ENCODE measurements at places on chromosomes 5 and 9.

GRCh38 chr5:43049236-43049635 is 9.1 kb upstream of the ANXA2R start:
- DNase-seq, result no peak

- no peak for DNase-seq
Measured at GRCh38 chr9:123745451-123745850, 184.5 kb downstream of the DENND1A start.

DNA sequence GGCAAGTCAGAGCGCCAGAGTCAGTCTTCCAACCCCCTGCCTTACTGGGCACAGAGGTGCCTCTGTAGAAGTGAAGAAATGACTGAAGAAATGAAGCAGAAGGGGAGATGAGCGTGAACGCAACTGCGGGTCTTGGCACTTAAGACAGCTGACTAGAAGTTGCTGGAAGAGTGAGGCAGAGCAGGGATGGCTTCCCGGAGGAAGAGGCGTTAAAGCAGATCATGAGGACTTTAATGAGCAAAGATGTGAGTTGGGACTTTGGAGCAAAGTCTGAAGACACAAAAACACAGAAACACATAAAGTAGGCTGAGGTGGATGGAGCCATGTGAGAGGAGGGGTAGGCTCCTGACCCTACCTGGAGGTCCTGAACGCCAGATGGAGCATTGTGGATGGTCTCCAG is 7.2 kb downstream of the AQP3 start:
- DNase-seq, result no peak

- no peak for DNase-seq
Measured at GRCh38 chr5:17046320-17046719, 110.2 kb upstream of the MYO10 start.

DNA sequence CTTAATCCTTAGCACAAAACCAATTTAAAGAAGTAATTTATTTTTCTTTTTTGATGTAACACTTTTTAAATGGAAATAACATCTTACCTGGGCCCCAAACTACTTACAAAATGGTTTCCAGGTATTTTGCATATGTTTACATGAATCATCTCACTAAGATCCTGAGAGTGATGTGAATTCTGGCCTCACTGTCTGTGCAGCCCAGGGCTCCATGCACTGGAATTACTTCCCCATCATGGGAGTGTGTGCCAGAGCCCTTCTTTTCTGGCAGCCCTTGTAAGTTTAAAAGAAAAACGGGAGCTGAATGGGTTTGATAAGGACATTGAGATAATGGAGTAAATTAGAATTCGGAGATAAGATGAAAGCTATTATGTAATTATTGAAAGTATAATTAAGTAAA is 12.2 kb upstream of the F2R start:
- no peak for DNase-seq

DNA sequence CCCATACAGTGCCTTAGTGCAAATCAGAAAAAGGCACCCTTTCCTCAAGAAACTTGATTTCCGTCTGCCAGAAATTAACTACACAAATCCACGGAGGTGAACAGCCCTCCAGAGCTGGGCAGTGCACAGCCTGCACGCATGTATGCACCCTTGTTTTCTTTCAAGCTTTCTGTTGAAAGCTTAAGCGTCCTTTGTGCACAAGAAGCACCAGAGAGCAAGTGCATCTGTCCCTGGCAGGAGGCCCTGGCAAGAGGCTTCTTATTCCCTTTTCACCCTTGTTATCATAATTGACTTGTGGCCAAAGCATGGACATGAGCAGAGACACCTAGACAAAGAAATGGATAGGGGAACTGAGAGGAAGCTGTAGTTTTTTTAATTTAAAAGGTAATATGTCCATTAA is 47.4 kb upstream of the ATG10 start:
- no peak for DNase-seq

- no peak for DNase-seq
Measured at GRCh38 chr5:76425146-76425545, 22.1 kb downstream of the IQGAP2 start.

DNA sequence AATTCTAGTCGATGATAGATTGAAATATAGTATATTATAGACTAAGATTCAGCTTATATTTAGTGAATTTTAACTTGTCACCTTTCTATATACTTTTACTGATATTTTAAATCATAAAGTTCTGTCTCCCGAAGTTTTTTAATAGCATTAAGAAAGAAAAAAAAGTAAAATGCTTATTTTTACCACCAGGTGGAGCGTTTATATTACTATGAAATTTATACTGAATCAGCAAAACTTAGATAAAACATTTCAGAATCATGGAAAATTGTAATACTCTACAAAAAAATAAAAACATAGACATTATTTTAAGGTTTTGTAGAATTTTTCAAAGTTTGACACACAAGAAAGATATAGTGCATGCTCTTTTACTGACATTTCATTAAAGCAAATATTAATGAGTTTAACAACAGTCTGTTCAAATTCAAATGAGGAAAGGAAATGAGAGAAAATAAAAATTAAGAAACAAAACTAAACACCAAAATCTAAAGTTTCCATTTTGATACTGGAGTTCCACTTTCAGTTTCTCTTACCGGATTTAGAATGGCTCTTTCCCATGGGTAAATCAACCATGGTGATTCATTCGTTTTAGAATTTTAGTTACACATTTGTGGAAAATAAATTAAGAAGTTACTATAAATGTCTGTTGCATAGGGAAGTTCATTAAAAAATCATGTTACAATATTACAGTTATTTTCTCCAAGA is 1035.3 kb downstream of the CDH12 start:
- DNase-seq, result no peak

GRCh38 chr5:127899214-127899610 is 184.4 kb upstream of the SLC12A2 start:
- no peak for DNase-seq

DNA sequence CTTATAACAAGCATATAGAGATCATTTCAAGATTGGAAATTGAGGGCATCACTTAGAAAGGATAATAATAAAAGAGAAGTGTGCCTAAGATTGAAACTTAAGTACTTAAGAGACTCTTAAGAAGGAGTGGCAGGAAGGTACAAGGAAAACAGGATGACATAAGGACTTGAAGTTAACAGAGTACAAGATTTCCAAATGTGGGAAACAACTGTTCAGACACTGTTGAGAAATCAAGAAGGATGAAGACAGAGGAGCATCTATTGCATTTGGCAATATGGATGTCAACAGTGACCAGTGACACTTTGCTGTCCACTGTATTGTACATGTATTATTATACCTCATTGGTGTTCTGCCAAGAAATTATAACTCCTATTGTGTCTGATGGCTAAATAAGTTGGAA is 157.8 kb upstream of the PTGER4 start:
- DNase-seq, result no peak

DNA sequence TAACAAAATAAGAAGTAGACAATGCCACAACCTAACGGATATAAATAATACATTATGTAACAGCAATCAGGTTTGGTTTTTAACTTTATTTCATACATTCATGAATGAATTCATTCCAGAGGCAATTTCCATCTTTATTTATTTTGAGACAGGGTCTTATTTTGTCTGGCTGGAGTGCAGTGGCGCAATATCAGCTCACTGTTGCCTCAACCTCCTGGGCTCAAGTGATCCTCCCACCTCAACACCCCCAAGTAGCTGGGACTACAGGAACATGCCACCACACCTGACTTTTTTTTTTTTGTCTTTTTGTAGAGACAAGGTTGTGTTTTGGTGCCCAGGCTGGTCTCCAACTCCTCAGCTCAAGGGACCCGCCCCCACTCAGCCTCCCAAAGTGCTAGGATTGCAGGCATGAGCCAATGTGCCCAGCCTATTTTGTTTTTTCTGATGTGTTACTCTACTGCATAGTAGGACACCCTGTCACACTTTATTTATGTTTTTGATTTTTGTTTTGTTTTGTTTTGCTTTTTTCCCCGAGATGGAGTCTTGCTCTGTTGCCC is 26.3 kb upstream of the C5orf24 start:
- DNase-seq, result no peak

GRCh38 chr5:2756211-2757152 is 5.0 kb upstream of the IRX2 start:
- no peak for DNase-seq

GRCh38 chr5:148454576-148454975 is 70.8 kb downstream of the FBXO38 start:
- no peak for DNase-seq

DNA sequence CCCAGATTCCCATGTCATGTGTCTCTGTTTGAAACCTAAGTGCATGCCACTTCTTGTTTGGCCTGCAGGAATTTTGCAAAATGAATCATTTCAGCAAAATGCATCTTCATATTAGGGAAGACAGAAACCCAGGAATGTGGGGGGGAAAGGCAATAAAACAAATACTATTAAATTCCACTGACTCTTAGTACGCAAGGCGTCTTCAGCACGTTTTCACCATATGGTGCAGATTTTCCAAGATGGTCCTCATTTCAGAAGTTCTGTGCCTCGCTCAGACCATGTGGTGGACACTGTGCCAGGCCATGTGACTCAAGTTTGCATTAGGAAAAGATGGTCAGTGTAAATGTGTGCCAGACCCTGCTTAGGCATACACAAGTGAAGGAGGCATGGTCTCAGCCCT is 184.0 kb downstream of the ACTL7B start:
- no peak for DNase-seq

DNA sequence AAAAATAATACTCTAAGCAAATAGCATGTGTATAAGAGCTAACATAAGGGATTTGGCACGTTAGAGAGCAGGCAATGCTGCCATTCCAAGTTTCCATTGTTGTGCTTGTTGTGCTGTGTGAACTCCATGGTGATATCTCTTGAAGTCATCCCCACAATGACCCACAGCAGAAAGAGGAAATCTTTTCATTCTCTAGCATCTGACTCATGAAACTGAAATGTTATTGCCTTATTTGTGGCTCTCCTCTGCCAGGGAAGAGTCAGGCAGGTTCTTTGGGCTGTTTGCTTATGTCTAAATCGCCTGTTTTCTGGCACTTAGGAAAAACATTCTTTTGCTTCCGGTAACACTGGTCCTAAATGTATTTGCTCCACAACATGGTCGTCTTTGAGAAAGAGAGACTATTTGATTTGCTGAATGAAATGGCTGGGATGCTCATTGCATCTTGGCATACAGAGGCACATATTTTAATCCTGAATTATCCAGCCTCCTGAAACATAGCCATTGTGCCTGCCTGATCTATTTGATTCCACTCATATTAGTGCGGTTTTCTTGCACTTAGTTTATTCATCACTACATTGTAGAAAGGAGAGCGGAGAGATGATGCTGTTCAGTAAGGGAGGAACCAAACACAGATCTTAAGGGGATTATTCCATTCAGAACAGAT is 188.8 kb downstream of the CSNK1G3 start:
- no peak for DNase-seq

GRCh38 chr5:135955525-135955924 is 742 bp upstream of the LECT2 start:
- no peak for DNase-seq

- no peak for DNase-seq
Measured at GRCh38 chr9:99000476-99001395, 57.0 kb downstream of the COL15A1 start.

GRCh38 chr5:141343242-141343952 is at the start of gene PCDHGA3:
TSS of gene PCDHGA3 (plus strand) at chr5:141343829. CDS start at chr5:141344034, 205 bp downstream.
- no peak for DNase-seq

DNA sequence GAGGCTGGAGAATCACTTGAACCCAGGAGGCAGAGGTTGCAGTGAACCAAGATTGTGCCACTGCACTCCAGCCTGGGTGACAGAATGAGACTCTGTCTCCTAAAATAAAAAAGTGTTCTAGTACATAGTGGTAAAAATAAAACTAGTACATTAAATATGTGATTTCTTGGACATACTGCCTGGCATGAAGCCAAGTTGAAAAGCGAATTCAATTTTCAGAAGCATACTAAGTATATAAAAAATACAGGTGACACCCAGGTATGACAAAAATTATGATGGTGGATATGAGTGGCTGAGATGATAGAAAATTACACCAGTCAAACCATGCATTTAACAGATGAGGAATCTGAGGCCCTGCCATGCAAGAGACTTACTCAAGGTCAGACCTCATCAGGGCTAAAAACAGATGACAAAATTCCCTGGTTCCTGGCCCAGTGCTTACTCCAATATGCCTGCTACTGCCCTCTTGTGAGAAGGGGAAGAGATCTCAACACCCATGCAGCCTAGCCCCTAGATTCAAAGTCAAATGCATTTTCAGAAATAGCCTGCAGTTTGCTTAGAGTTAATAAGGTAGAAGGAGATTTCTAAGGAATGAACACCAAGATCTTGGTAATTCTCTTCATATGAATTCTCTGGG is 46.6 kb upstream of the GNPDA1 start:
- no peak for DNase-seq

GRCh38 chr5:101045689-101046088 is 142.6 kb upstream of the ST8SIA4 start:
- no peak for DNase-seq

DNA sequence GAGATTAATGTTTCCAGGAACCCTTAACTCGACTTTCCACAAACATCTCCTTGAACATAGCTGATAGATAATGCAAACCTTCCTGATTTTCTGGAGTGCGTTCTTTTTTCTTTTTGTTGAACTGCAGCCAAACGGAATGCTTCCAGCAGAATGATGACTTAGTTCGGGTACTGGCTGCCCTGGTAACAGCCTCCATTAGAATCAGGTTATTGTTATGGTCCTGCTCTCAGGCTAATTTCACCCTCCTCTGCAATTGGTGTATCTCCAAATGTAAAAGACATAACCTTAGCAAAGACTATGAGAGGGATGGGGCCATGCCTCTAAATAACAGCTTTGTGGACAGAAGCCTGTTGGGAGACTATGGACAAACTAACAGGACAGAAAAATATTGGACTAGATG is 116.5 kb downstream of the PDE4D start:
- no peak for DNase-seq

- DNase-seq, result peak; percentile 37
Measured at GRCh38 chr5:154486427-154486866, 8.4 kb upstream of the HAND1 start.

DNA sequence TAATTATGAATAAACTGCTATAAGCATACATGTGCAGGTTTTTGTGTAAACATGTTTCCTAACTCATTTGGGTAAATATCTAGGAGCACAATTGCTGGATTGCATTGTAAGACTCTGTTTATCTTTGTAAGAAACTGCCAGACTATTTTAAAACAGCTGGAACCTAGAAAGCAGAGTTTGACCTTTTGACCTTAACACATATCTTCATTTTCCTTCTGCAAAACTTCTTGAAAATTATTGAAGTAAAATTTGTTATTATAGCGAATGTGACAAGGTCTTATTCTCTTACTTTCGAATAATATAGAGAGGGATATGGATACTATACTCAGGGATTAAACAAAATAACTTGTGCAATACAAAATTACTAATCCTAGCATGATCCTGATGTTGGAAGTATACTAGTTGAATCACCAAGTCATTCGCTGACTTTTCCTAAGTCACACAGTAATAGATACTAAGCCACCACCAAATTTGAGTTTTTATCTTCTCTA is 3.2 kb upstream of the ANXA1 start:
- no peak for DNase-seq

DNA sequence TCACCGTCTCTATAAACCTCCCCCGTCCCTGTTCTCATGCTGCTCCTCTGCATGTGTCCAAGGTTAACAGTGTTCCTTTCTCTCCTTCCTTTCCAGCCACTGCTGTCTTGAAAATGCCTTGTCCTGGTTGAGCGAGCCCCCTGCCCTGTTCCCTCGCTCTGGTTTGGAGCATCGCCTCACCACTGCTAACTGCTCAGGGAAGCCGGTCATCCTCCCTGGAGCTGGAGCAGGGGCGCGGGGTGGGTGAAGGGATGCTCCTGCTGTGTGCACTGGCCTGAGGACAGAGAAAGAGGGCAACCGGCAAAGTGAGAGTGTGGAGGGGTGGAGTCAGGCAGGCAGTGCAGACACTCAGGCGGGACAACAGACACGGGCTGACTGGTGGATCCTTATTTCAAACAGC is 19.4 kb downstream of the UBE2QL1 start:
- no peak for DNase-seq

All from suprapubic skin (tissue), 4 donors.